NCI-H2171 (cell line): ENCODE measurements at places on chromosomes 13 and 19.

GRCh38 chr19:50906217-50906616, 5.0 kb downstream of the KLK4 start:
- no peak for DNase-seq

GRCh38 chr13:44974056-44974793, 15.0 kb downstream of the NUFIP1 start:
- DNase-seq, result no peak

GRCh38 chr19:17790059-17790780, 4.7 kb upstream of the B3GNT3 start:
- DNase-seq, result no peak

DNA sequence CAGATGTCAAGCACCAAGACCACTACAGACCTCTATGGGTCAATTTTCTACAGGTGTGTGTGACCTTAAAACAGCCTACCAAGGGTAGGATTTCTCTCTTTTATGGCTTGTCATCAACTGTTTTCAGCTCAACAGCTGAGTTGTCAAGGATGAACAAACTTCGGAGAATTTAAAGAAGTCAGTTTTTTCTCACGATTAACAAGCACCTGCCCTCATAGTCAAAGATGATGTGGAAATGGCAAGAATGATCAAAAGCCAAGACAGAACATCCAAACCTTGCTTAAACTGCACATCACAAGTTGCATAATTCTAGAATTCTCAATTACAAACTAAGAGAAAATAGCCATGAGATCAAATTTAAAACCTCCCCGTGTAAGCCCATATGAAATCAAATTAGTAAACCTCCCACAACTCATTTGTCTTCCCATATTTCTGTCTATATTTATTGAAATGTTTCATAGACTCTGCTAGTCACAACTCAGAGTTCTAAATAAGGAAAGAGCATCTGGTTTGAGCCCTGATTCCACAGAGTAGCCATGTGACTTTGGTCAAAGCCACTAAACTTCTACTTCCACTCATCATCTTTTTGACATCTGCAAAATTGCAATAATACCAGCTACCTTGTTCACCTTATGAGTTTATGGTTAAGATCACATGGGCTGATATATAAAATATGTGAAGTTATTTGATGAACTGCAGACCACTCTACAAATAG, 521.5 kb upstream of the HTR2A start:
- DNase-seq, result no peak

DNA sequence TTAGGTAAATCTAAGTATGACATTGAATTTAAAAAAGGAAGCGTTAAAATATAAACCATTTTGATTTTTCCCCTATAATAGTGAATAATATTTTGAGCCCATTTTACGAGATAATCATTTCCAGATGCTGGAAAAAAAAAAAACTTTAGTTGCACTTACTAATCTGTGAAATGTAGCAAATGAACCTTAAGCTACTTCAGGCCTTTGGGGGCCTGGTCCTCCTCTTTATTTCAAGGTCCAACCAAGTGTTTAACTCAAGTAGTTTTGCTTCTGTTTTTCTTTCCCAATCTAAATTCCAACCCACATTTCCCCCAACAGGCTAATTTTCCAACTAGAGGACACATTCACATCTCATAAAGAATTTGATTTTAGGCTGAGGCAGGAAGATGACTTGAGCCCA, 101.2 kb downstream of the TNFRSF19 start:
- no peak for DNase-seq

DNA sequence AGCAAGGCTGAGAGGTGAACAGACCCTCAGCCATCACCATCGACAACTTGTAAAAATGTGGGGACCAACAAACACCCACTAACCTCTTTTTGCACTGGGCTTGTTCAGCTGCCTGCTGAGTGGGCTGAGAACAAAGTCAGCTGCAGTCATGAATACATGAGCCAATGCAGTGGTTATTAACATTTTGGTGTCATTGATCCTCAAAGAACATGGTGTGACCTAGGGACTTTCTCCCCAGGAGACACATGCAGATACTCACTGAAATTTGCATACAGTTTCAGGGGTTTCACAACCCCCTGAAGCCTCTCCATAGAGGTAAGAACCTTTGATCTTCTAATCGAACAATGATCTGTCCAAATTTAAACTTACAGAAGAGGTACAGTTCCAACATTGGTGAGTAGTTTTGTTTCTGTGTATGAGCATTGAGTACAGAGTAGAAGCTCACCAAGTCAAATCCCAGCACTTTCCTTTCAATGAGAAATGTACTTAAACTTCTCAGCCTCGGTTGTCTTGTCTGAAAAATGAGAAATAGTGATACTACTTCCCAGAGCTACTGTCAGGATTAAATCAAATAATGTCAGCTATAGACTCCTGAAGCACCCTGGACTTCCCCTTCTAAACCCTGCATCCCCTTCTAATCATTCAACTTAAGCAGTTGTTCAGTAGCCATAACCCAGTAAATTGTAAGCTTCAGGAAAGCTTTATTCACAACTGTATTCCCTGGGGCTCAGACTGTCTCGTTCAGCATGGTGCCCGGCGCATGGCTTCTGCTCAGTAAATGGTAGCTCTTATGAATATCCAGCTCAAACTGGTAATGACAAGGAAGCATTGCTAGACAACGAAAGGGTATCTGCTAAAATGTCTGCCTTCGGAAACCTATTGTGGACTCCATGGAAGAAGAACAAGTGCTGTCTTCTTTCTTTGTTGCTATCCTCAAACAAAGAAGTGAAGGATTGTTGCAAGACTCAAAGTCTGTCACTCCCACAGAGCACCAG, 148.7 kb downstream of the FOXO1 start:
- DNase-seq, result no peak

GRCh38 chr19:49436381-49437017, 4.8 kb downstream of the SLC17A7 start:
- DNase-seq, result no peak

- DNase-seq, result no peak
Observed at GRCh38 chr13:39039041-39039440, 785 bp downstream of the NHLRC3 start.
